ENCODE measurements at places on chromosomes 1 and 21.

- no peak for DNase-seq
Observed at GRCh38 chr1:76083189-76083588, 8.6 kb downstream of the ST6GALNAC3 start.

- no peak for DNase-seq
Observed at GRCh38 chr1:99455760-99456159, 190.2 kb upstream of the PALMD start.

- no peak for DNase-seq
Observed at GRCh38 chr1:222060210-222060916, 318.5 kb upstream of the DUSP10 start.

DNA sequence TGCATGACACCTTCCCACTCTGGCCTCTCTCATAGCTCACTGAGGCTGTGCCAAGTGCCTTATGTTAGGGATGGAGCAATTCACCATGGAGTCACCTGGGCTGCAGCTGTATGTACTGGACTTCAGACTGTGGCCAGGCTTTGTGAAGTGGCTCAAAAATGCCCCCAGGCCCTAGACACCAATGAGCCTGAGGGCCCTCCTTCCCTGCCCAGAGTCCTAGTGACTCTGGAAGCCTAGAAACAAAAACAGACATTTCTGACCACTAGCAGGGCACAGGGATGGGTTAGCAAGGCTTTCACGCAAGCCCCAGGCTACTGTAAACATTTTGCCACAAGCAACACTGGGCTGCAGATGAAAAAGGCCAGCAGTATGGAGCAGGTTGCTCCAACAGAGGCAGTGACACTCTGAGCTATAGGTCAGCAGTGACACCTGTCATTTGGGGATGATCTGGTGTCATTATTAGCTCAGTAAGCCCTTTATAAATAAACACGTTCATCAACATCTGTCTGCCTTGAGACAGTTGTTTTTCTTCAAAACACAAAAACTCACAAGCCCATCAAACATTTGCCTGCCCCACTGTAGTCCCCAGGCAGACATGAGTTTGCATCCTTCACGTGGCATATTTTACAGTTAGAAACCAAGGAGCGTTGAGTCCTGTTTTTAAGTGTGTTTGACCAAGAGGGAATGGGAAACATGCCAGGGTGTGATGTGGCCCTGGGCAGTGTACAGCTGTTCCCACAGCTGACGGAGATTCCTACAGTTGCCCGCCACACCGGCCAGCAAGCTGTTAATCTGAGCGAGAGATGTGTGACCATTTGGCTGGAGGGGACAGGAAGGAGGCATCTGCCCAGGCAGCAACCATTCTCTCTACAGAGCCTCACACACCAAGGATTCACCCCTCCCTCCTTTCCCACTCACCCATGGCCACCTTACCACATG, 66.8 kb downstream of the KCNN3 start:
- DNase-seq: no peak

GRCh38 chr1:32239337-32239736, 7.7 kb upstream of the FAM167B start:
- DNase-seq: no peak

DNA sequence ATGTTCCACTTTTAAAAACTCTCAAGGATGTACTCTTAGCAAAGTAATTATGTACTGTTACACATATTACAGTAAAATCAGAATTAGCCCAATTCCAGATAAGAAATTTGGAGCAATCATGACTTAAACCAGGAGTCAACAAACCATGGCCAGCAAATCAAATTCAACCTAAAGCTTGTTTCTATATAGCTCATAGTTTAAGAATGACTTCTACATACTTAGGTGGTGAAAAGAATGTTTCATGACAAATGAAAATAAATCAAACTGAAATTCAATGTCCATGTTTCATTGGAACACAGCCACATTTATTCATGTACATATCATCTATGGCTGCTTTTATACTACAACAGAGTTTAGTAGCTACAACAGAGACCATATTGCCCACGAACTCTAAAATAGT, 35.1 kb downstream of the FRRS1 start:
- no peak for DNase-seq

GRCh38 chr1:203756036-203756435, 8.9 kb upstream of the LAX1 start:
- DNase-seq: no peak
